ENCODE measurements at places on chromosomes 6 and 20.

GRCh38 chr6:10725716-10726115 is 2.8 kb downstream of the TMEM14C start:
- peaks cover 73% of the 10 kb centered on the region for H3K36me3 ChIP-seq

GRCh38 chr6:27810768-27811450 is 101.3 kb downstream of the OR2B2 start:
- H3K36me3 ChIP-seq: peaks cover 14% of the 10 kb centered on the region
- peak overlapping the region; percentile 96 for H3K27ac ChIP-seq
- peaks cover 70% of the 10 kb centered on the region for H3K4me1 ChIP-seq
- no peaks in the 10 kb centered on the region for H3K27me3 ChIP-seq
- peak overlapping the region; percentile 89 for H3K4me3 ChIP-seq

- DNase-seq: no peak
- H3K36me3 ChIP-seq: no peaks in the 10 kb centered on the region
- peaks cover 67% of the 10 kb centered on the region for H3K27me3 ChIP-seq
Observed at GRCh38 chr6:167703347-167703746, 123.4 kb upstream of the AFDN start.

DNA sequence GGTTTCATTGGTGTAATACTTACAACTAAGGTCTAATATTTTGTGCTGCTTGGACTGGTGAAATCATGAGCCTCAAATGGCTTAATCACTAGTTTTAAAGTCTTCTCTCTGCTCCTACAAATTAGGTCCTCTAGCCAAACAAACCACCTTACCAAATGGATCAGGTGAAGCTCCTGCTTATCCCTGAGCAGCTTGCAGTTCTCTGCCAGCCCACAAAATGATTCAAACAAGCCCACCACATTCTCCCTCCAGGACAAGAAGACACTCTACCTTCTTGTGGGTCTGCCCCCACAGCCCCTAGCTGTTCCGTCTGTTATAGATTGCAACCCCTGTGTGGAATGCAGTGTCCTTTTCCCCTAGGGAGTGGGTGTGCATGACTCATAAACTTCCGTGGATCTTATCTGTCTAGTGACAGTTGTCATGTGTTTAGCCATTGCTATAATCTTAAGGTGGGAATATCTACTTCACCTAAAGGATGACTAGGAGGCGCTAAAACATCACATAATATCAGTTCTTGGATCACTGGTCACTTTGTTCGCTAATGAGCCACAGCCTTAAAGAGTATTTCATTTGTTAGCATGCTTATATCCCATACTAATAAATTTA is 940.5 kb upstream of the MANEA start:
- no peak overlapping the region for H3K27ac ChIP-seq
- no peak overlapping the region for H3K4me3 ChIP-seq
- H3K27me3 ChIP-seq: no peaks in the 10 kb centered on the region
- H3K36me3 ChIP-seq: no peaks in the 10 kb centered on the region

DNA sequence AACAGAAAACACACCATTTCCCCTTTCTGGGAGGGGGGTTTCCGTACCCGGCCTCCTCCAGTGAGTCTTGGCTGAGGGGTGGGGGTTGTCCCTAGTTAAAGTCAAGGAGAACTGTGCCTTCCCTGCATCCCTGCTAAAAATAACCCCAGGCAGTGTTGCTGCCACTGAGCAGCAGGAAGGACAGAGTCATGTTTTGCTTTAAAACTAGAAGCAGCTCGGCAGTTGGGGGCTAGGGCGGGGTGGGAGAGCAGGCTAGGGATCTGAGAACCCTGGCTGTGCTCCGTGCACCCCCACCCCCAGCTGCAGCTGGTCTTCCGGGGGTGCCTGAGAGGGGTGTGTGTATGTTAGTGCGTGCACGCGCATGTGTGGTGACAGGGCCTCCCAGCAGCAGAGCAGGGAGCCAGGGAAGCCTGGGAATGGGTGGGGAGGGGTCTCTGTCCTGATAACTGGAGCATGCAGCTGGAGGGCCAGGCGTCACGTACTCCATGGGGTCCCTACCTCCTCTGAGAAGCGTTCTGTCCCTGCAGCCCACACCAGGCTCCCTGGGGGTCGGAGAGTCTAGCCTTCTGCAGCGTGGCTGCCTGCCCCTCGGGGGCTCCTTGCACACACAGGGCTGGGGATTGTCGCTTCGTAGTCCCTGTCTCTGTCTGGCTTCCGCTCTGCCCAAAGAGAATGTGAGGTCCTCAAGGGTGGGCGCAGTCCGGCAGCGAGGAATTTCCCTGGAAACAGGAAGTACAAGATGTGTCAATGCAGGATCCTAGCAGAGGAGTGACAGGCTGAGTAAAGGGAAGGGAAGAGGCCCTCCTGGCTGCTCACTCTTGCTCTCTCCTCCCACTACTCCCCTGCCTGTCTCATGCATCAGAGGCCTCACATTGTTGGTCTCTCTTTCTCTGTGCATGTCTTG is 16.8 kb upstream of the ARMC12 start:
- no peaks in the 10 kb centered on the region for H3K36me3 ChIP-seq
- H3K4me3 ChIP-seq: peak overlapping the region; percentile 75
- peaks cover 82% of the 10 kb centered on the region for H3K4me1 ChIP-seq
- peak overlapping the region; percentile 96 for H3K27ac ChIP-seq

DNA sequence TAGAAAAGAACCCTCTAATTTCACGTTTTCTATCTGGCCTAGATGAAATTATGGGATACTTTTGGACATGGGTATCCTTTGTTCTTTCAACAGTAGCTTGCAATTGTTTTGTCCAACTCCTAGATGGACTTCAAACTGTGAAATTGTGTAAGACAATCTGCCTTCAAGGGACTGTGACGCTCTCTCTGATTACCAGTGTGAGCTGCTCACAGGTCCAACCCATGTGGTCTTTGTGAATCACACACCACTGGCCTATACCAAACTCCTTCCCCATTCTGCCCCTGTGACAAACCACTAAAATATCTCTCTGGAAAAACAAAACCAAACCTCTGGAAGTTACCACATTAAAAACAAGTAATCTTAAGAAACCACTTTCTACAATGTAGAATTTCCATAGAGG is 59.5 kb downstream of the NINL start:
- H3K36me3 ChIP-seq: no peaks in the 10 kb centered on the region
- H3K4me3 ChIP-seq: no peak overlapping the region
- H3K4me1 ChIP-seq: no peaks in the 10 kb centered on the region
- DNase-seq: no peak
- no peak overlapping the region for H3K27ac ChIP-seq

- H3K4me3 ChIP-seq: no peak overlapping the region
- DNase-seq: no peak
- no peaks in the 10 kb centered on the region for H3K27me3 ChIP-seq
- H3K36me3 ChIP-seq: peaks cover 78% of the 10 kb centered on the region
- H3K27ac ChIP-seq: no peak overlapping the region
Observed at GRCh38 chr6:110965629-110966229, 7.2 kb downstream of the GTF3C6 start.

GRCh38 chr6:37006793-37007339 is 1.4 kb downstream of the FGD2 start:
- H3K36me3 ChIP-seq: no peaks in the 10 kb centered on the region
- peak overlapping the region; percentile 71 for H3K27ac ChIP-seq
- H3K4me3 ChIP-seq: no peak overlapping the region

- H3K27ac ChIP-seq: no peak overlapping the region
- H3K4me1 ChIP-seq: no peaks in the 10 kb centered on the region
- no peaks in the 10 kb centered on the region for H3K36me3 ChIP-seq
- no peak overlapping the region for H3K4me3 ChIP-seq
Observed at GRCh38 chr20:11260611-11261010, 586.8 kb upstream of the JAG1 start.

DNA sequence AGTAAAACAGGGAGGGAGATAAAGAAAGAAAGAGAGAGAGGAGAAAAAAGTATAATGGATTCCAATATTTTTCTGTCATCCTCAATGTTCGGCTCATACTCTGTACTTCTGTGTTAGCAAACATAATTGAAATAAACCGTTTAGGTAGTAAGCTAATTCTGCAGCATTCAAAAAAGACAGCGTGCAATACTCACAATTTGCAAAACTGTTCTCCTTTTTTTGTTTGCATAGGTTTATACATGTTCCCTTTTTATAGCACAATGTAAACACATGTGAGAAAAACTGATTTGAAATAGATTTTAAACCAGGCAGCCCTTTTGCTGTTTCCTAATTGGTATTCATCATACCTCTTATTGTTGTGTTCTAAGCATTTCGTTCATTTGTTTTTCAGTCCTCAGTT is 188.9 kb downstream of the PLCB1 start:
- no peak overlapping the region for H3K27ac ChIP-seq
- H3K4me1 ChIP-seq: no peaks in the 10 kb centered on the region
- no peaks in the 10 kb centered on the region for H3K36me3 ChIP-seq
- peaks cover 3% of the 10 kb centered on the region for H3K27me3 ChIP-seq
- no peak overlapping the region for H3K4me3 ChIP-seq
- no peak for DNase-seq

DNA sequence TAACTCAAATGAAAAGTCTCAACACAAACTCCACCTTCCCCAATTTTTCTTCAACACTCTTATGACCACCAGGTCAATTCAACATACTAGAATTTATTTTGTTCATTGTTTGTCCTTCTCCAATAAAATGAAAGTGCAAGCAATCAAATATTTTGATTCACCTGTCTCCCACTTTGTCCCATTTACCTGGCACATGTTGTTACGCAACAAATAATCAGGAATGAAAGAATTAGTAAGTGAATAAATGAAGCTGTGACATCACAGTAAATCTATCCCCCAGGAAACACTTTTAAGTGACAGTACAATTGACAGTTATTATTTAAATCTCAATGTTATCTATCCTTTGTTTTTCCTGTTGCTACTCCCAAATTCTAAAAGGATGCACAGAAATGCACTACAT is 393.7 kb upstream of the OPRM1 start:
- H3K36me3 ChIP-seq: no peaks in the 10 kb centered on the region
- no peak for DNase-seq
- H3K4me3 ChIP-seq: no peak overlapping the region
- no peaks in the 10 kb centered on the region for H3K4me1 ChIP-seq
- no peaks in the 10 kb centered on the region for H3K27me3 ChIP-seq

DNA sequence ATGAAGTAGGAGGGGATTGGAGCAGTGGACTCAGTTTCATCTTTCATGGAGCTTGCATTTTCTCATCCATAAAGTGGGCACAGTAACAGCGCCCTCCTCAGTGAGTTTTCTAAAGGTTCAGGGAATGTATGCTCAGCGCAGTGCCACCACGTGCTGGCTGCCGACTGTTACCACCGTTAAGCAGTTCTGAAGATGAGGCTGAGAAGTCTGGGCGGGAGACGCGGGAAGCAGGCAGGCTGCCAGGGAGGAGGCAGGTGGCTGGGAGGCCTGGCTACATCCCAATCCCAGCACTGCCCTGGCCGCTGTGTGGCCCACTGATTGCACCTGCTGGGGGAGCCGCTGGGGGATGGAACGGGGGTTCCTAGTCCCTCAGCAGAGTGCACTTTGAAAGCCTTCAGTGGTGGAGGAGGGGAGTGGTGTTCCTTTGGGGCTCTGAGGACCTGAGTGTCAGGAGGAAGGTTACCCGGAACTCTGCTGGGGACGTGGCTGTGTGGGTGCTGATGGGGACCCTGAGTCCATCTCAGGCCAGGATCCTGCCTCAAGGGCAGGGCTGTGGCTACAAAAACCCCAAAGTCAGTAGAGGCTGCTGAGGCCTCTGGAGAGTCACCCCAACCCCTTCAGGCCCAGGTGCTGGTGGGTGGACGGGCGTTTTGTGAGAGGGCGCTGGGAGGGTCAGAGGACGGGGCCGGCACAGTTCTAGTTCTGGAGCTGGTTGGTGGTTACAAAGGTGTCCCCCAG is 28.0 kb upstream of the PHACTR3 start:
- no peaks in the 10 kb centered on the region for H3K36me3 ChIP-seq
- no peak overlapping the region for H3K4me3 ChIP-seq
- H3K27ac ChIP-seq: no peak overlapping the region
- H3K4me1 ChIP-seq: peaks cover 5% of the 10 kb centered on the region
- H3K27me3 ChIP-seq: peaks cover 62% of the 10 kb centered on the region

DNA sequence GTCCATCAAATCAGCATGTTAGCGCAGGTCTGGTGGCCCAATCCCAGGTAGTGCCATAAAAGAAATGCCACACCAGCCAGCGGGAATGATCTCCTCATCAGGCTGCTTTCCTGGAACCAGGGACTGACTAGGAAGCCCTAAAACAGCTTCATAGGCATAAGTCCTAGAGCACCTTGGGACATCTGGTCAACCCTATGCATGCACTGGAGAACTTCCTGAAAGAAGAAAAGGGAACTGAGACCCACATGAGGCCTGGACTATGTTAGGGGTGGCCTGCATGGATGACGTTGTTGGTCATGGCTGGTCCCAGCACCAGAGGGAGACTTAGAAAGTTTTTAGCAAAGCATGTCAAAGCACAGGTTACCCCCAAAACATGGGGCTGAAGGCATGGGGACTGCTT is 7.6 kb upstream of the KCNK16 start:
- no peak overlapping the region for H3K4me3 ChIP-seq
- no peak for DNase-seq
- no peaks in the 10 kb centered on the region for H3K4me1 ChIP-seq

DNA sequence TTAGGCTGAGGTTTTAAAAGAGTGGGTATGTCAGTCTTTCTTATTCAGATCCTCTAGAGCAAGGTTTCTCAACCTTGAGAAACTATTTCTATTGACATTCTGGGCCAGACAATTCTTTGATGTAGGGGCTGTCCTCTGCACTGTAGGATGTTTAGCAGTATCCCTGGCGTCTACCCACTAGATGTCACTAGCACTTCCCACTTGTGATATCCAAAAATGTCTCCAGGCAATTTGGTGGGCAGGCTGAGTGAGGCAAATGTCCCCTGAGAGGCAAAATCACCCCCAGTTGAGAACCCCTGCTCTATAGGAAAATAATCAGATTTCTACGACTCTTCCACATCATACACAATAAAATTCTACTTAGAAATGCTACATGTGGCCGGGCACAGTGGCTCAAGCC is 7.7 kb upstream of the ZKSCAN8 start:
- H3K36me3 ChIP-seq: peaks cover 75% of the 10 kb centered on the region
- H3K4me3 ChIP-seq: peak overlapping the region; percentile 19
- DNase-seq: no peak
- no peaks in the 10 kb centered on the region for H3K27me3 ChIP-seq

GRCh38 chr6:20238688-20239587 is 26.7 kb upstream of the MBOAT1 start:
- no peak overlapping the region for H3K27ac ChIP-seq
- H3K27me3 ChIP-seq: no peaks in the 10 kb centered on the region
- H3K4me1 ChIP-seq: peaks cover 8% of the 10 kb centered on the region

- no peak for DNase-seq
- H3K4me1 ChIP-seq: no peaks in the 10 kb centered on the region
- no peak overlapping the region for H3K27ac ChIP-seq
Observed at GRCh38 chr6:112990971-112991370, 643.8 kb downstream of the RFPL4B start.

DNA sequence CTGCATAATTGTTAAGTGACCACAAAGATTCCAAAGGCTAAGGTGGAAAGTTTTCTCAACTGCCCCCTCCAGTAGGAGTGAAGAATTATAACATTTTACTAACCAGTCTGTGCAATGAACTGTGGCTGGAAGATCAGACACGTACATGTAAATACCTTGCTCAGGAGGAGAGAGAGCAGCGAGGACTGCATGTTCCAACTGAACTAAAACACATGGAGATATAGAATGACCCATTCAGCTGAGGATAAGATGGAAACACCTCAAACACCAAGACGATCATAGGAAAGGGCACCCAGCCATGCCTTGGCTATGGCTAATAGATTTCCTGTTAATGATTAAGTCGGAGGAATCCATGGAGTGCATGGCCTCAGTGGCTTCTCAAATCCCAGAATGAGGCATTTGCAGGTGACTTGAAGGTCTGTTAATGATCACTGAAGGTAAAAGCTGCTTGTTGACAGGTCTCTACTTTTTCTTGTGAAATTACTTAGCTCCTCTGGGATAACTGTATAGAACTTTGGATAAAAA is 875.6 kb downstream of the TFAP2A start:
- DNase-seq: no peak
- H3K27ac ChIP-seq: no peak overlapping the region
- no peaks in the 10 kb centered on the region for H3K27me3 ChIP-seq
- no peak overlapping the region for H3K4me3 ChIP-seq
- H3K4me1 ChIP-seq: no peaks in the 10 kb centered on the region

Data from activated T-cell treated with anti-CD3 and anti-CD28 coated beads, Interleukin-2, amount 50 U/mL, for 24 hours (primary cell).